ENCODE measurements at places on chromosomes 7 and 10.

GRCh38 chr7:801940-802381, 30.3 kb upstream of the SUN1 start:
- no peak for DNase-seq

- DNase-seq: no peak
These were observed 148.1 kb upstream of the ZNF32 start for GRCh38 chr10:43796781-43797180.

DNA sequence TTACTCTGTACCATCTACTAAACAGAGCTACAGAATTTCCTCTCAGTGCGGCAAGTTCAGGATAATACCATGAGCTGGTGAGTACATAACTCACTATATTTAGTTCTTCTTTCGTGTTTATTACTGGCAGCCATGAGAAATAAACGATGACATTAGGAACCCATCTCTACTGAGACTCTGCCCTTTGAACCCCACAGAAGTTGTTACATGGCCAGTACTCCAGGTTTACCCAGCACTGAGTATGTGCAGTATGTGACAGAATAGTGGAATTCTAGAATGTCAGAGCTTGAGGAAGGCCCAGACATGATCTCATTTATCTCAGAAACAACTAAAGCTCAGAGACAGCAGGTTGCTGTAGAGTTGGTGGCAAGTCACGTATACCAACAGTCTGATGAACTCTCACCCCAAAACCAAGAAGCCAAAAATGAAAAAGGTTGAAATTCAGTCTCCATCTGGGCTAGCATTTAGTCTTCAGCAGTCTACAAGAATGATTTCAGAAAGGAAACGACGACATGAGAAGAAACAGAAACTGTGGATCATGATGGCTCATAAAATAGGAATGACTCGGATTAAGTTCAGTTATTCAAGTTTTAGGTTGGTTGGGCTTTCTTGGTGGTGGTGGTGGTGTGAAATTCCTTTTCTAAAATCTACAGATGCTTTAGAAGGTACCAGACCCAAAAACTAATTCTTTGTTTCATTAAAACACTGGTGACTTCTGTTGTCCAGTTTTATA, 78.5 kb downstream of the SORBS1 start:
- DNase-seq: no peak

GRCh38 chr7:1357601-1358271, 101.5 kb downstream of the MICALL2 start:
- DNase-seq: no peak

DNA sequence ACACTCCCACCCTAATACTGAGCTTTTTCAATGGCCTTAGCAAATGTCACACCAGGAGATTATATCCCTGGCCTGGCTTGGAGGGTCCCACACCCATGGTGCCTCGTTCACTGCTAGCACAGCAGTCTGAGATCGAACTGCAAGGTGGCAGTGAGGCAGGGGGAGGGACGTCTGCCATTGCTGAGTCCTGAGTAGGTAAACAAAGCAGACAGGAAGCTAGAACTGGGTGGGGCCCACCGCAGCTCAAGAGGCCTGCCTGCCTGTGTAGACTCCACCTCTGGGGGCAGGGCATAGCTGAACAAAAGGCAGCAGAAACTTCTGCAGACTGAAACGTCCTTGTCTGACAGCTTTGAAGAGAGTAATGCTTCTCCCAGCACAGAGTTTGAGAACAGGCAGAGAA, 338.9 kb upstream of the MBL2 start:
- DNase-seq: no peak

- DNase-seq: peak; percentile 83
These were observed 12.2 kb downstream of the CCDC6 start for GRCh38 chr10:59894114-59894513.

DNA sequence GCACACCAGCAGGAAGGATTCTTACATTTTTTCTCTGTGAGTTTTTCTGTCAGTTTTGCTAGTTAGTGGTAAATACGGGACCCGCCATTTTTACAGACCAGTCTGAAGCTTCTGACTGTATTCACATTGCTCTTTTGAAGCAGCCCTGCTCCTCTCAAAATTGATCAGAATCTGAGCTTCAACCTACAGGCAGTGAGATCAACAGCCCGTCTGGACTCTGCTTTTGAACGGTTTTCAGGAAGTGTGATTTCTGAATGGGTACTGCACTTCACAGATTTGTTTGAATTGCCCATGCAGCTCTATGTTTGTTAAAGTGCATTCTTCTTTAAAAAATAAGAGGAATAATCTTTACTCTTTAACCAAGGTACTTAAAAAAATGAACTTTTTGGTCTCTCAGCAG, 8.9 kb downstream of the PURB start:
- no peak for DNase-seq

DNA sequence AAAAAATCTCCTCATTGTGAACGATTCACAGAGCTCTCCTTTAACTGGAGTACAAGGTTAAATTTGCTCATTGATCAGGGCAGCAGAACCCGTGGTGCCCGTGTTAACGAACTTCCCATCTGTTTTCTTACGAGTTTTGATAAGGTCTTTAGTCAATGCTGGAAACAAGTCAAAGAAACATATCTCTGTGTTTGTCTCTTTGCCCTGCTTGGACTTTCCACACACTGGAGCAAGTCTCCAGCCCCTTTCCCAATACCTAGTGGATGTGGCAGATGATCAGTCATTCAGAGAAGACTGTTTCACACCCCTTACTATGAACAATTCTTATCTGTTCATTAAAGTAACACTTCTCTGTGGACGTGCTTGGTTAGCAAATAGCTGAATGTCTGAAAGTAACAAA, 121.3 kb downstream of the ARID5B start:
- DNase-seq: no peak

DNA sequence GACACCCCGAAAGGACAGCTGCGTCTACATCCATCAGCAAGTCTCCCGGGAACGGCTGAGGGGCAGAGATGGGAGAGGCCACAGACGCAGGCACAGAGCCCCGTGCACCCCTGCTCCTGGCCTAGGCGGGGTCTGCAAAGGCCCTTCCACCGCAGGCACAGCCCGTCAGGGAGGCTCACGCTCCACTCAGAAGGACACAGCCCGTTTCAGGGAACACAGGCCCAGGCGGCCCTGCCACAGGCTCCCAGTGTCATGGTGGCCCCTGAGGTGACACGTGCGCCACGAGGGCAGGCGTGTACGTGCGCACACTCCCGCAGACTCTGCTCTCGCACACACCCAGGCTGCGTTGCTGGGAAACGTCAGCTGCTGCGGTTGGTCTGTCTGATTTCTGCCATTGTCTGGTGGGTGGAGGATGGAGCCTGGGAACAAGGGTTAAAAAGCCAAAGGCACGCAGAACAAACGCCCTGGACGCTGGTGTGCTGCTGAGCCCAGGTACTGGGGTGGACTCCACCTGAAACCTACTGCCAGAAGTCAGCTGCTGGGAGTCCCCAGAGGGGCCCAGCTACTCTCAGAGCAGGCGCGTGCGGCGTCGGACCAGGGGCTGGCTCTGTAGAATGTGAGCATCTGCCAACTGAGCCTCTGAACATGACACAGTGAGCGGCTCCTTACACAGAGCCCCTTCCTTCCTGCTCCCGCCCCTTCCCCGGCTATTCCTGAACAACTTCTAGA, 13.1 kb downstream of the GPER1 start:
- no peak for DNase-seq

- peak; percentile 12 for DNase-seq
These were observed 2.5 kb upstream of the LAMB4 start for GRCh38 chr7:108132551-108133265.

GRCh38 chr10:12995425-12995861, 6.1 kb downstream of the CCDC3 start:
- DNase-seq: no peak

DNA sequence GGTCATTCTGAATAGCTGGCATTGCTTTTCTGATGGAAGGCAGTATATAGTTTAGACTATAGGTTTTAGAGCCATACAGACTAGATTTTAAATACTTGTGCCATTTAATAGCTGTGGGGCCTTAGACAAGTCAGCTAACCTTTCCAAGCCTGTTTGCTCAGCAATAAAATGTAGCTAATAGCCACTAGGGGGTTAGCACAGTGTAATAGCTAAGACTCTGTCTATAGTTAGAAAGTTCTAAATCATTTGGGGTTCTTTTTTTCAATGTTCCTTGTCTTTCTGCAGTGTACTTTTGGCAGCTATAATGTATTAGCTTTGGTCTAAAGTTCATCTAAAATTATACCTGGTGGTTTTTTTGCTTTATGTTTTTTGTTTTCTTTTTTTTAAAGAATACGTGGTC, 7.5 kb upstream of the KIFBP start:
- no peak for DNase-seq
